GM13977 (cell line): ENCODE measurements at places on chromosomes 7 and 10.

DNA sequence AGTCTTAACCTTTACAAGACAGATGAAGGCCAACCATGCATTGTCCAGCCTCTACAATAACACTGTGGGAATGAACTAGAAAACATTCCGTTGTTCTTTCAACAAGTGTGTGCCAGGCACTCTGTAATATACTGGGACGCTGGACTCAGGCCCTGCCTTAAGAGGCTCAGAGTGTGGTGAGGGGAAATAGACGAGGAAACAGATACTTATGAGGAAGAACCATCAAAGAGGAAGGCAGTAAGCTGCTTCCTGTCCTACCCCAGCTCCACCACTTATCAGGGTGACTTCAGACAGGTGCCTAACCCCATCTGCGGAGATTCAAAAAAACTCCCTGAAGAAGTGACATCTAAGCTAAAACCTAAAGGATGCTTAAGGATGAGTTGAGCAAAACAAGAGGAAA is 8.9 kb upstream of the TRIM8 start:
- DNase-seq: no peak

DNA sequence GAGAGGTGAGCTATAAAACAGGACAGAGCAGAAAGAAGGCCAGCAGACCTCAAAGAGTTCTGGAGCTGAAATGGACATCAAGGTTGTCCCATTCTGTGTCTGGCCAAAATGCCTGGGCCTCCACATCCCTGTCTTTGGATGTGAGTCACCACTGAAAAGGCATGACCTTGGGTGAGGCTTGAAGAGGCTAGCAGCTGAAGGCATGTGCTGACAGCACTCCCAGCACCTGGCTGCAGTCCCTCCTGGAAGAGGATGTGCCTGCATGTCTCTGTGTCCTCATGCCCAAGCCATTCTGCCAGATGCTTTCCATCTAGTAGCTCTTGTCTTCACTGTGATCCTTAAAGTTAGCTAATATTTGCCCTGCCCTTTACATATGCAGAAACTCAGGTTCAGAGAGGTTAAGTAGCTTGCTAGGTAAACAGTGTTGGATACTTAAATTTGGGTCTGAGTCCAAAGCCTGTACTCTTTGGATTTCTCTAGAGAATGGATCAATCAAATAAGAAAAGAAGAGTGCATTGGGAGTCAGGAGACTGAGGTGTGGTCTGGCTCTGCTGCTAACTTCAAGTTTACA is 35.8 kb downstream of the HECW1 start:
- DNase-seq: no peak

DNA sequence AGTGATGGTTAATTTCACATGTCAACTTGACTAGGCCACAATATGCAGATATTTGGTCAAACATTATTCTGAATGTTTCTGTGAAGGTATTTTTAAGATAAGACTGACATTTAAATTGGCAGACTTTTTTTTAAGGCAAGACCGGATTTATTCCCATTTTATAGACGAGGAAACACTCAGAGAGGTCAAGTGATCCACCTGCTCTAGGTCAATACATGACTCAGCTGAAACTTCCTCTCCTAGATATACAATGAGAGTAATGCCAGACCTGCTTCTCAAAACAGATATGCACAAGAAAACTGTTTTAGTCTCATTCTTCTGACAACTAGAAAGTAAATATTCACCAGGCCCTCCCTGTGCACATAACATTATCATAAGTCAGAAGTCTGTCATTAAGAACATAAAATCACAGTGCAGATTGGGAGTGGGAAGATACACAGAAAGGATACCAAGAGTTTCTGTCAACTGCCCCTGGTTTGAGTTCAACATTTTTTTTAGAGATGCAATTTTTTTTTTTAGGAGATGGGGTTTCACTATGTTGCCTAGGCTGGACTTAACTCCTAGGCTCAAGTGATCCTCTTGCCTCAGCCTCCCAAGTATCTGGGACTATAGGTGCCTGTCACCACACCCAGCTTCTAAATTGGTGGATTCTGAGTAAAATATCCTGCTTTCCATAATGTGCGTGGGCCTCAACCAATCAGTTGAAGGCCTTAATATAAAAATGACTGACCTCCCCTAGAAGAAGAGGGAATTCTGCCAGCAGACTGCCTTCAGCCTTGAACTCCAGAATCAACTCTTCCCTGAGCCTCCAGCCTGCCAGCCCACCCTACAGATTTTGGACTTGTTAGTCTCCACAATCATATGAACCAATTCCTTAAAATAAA is 121.4 kb downstream of the ZFAND4 start:
- DNase-seq: no peak

GRCh38 chr10:132593389-132593788 is 55.8 kb downstream of the INPP5A start:
- DNase-seq: peak; percentile 89

DNA sequence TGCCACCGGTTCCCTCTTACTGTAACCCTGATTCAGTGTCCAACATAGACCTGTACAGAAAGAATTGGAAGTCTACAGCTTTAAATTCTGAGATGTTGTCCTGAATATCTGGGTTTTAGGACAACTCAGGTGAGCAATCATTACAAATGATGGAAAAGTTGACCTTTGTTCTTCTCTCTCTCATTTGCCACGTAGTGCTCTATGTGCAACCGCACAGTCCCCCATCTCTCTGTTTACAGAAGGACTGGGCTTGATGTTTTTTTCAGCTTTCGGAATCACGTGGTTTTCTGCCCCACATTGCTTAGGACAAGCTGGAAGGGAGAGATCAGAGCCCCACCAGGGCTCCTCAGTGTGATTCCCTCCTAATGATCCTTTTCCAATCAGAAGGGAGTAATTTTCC is 22.2 kb downstream of the NEUROD6 start:
- no peak for DNase-seq

DNA sequence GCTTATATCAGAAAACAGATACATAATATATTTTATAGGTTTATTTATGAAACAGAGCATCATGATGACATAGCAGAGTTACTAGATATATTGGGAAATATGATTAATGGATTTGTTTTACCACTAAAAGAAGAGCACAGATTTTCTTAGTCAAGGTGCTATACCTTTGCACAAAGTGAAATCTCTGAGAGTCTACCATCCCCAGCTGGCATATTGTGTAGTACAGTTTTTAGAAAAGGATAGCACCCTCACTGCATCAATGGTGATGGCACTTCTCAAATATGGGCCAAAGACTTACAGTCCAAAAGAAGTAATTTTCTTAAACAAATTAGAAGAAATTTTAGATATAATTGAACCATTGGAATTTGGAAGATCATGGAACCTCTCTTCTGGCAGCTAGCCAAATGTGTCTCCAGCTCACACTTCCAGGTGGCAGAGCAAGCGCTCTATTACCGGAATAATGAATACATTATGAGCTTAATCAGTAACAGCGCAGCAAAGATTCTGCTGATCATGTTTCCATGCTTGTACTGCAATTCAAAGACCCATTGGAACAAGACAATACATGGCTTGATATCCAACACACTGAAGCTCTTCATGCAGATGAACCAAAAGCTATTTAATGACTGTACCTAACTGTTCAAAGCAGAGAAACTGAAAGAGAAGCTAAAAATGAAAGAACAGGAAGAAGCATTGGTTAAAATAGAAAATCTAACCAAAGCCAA is 21.9 kb upstream of the CREB3L2 start:
- peak; percentile 69 for DNase-seq

DNA sequence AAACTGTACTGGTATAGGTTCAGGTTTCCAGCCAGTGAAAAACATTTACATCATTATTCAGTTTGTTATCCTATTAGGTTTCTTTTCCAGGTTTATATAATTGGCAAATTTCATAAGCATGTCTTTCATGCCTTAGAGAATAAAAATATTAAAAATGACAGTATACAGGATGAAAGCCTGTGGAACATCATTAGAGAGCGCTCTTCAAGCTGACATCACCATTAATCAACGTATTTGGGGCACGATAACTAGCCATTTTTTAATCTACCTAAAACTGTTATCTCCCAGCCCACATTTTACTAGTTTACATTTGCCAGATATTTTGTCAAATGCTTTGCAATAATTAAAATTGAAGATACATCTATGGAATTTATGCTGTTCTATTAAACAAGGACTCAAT is 714.1 kb downstream of the CNTNAP2 start:
- no peak for DNase-seq

DNA sequence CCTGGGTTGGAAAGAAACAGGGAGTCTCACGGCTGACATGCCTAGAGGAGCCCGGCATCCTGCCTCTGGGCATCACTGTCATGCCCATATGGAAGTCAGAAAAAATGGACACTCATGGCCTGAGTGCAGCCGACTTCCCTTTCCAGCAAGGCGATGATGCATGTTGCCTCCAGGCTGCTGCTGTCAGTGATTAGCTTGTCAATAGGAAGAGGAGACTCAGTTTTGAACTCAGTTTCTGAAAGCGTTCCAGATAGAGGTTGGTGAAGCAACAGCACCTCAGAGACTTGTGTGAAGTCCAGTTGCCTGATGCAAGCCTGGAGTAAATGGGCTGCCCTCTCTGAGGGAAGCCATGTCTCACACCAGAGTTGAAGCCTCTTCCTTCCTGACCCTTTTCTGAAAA is 148.4 kb downstream of the TPST1 start:
- DNase-seq: no peak

GRCh38 chr7:8154272-8154671 is 107.7 kb downstream of the ICA1 start:
- DNase-seq: no peak

DNA sequence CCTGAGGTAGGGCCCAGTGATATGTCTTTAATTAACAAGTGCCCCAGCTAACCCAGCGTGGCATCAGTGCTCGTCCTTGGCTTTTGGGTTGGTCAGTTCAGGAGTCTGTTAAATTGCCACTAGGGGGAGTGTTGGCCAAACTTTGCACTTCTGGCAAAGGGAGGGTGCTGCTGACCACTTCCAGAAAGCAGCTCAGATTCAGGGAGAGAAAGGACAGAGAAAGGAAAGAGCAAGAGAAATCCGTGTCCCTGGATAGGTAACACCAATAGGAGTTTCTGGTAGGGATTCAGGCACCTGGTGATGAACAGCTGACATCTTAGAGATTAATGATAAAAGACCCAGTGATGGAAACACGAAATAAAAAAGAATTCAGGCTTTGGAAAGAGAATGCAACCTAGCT is 243.1 kb upstream of the AOAH start:
- peak; percentile 23 for DNase-seq

- no peak for DNase-seq
Observed at GRCh38 chr7:40717242-40717641, 582.4 kb downstream of the SUGCT start.

- no peak for DNase-seq
Observed at GRCh38 chr10:51896849-51897248, 197.5 kb upstream of the CSTF2T start.

- DNase-seq: peak; percentile 70
Observed at GRCh38 chr10:102394801-102395399, 605 bp upstream of the NFKB2 start.

DNA sequence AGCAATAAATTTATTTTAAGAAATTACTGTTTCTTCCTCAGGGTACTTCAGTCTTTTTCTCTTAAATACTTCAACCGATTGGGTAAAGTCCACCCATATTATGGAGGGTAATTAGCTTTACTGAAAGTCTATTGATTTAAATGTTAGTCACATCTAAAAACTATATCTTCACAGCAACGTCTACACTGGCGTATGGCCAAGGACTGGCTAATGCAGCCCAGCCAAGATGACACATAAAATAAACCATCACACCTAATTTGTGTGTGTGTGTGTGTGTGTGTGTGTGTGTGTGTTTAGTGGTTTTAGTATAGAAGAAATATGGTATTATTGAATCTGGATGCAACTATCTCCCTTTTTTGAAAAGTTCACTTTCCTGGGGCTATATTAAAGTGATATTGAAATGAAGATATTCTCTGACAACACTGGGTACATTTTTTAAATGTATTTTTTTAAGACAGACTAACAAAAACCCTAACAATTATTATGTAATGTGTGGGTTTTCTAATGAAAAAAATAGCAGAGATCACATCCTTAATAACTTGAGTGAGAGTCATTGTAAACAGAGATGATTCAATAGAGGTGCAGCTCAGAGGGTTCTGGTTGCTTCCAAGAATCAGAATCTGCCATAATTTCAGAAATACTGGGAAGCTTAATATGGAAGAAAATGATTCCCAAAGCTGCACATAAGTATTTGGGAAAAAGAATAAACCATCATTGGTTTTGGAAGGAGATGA is 584.2 kb upstream of the MBL2 start:
- DNase-seq: no peak
